ENCODE measurements at places on chromosomes 1 and 21. TPM values are rescaled to one million over a fixed set of nuclear protein-coding genes. Genes with fewer than 3 reads are reported as not detected.

DNA sequence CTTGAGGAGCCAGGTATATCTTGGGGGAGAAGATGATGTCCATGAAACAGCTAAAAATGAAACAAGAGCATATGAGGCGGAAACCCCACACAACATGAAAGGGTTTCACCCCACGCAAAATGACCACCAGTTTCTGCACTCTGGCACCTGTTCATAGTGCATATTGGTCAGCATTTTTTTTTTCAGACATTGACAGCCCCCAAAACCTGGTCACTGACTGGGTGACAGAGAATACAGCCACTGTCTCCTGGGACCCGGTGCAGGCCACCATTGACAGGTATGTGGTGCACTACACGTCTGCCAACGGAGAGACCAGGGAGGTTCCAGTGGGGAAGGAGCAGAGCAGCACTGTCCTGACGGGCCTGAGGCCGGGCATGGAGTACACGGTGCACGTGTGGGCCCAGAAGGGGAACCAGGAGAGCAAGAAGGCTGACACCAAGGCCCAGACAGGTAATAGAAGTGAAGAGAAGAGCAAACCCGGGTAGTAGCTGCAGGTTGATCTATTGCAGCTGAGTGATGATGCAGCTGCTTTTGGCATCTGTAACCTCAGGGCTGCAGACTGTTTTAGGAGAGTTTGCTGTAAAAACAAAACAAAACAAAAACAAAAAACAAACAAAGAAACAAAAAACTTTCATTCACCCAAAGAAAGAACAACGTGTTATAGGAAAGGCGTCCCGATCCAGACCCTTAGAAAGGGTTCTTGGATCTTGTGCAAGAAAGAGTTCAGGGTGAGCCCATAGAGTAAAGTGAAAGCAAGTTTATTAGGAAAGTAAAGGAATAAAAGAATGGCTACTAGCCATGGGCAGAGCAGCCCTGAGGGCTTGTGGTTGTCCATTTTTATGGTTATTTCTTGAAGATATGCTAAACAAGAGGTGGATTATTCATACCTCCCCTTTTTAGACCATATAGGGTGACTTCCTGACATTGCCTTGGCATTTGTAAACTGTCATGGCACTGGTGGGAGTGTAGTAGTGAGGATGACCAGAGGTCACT, 51.0 kb downstream of the TNN start:
- no peak for DNase-seq

DNA sequence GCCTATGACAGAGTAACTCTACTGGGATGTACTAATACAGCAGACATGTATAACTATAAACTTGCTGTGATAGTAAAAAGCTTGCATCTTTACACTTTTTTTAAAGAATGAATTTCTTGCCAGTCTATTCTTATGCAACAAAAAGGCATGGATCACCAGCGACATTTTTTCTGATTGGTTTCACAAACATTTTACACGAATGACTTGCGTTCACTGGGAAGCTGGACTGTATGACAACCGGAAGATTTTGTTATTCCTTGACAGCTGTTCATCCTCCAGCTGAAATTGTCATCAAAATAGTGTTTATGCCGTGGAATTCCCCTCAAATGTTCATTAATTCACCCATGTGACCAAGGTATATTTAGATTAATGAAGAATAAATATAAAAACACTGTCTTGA, 131.0 kb downstream of the XPR1 start:
- no peak for DNase-seq

DNA sequence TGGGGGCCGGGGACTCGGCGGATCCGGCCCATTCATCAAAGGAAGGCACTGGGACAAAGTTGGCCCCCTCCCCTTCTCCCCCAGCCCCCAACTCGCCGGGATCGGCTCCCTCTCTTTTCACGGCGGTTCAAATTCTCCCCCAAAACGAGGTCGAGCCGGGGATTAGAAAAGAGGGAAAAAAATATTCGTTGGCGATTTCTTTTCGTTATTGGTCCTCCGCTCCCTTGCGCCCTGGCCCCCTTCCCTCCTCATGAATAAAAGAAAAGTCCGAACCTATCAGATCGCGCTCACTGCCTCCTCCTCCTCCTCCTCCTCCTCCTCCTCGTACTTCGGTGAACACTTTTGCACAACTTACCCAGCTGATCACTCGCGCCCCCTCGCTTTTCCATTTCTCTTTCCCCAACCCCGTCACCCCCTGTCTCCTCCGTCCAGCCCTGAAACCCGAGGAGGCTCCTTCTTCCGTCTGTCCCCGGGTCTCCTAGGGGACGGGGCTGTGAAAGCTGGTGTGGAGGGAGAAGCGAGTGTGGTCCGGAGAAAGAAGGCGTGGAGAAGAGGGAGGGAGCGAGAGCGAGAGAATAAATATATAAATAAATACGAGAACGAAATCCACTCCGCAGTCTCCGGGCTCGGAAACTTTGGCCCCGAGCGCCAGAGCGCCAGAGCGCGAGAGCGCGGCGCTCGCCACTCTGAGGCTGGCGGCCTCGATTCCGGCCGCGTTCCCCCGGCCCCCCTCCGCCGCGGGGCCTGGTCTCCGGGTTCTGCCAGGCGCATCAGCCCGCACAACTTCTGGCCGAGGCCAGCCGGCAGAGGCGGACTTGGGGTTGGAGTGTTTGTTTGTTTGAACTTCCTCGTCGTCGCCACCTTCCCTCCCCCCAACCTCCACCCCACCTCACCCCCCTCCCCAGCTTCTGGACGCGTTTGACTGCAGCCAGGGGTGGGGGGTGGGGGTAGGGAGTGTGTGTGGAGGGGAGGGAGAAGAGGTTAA, at the start of gene PAX7:
Gene PAX7 (plus strand): TSS at position 336 of the 985 bp plus-strand sequence. CDS start 758 bp downstream, outside the sequence.
- DNase-seq: no peak

- DNase-seq: no peak
Observed at GRCh38 chr1:201754353-201754752, 74.6 kb upstream of the IPO9 start.

DNA sequence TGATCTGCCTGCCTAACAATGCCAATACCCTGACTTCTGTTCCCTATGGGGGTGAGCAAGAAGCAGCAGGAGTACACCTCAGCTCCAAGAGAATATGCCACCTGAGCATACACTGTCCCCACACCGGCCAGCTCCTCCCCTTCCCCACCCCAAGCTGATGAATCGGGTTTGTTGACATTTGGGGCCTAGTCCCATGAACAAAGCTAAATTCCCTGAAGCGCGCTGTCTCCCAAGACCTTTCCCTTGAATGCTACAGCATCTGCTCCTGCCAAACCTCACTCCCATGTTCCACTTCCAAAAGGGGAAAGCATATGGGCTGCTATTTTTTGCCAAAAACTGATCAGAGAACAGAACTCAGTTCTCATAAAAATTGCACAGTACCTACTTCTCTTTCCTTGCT, 220.4 kb upstream of the CAMK1G start:
- no peak for DNase-seq

GRCh38 chr1:225541383-225541782, 111.5 kb downstream of the ENAH start:
- DNase-seq: no peak

DNA sequence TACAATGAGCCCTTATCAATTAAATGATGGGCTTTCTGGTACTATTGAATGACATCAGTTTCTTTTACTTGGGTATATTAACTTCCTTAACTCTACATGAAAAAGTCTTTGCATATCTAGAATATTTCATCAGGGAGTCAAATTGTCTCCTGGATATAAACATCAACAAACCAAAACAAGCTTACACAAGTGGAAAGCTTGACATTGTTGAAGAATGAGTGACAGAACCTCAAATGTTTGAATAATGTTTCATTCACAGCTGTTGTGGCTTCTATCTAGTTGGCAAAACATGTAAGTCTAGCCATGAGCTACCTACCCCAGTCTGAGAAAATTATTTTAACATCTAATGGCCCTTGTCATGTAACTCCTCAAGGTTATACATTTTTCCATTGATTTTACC, 604.8 kb upstream of the ADAMTS5 start:
- DNase-seq: no peak

- no peak for DNase-seq
Observed at GRCh38 chr1:34690269-34690668, 64.6 kb upstream of the GJB5 start.

DNA sequence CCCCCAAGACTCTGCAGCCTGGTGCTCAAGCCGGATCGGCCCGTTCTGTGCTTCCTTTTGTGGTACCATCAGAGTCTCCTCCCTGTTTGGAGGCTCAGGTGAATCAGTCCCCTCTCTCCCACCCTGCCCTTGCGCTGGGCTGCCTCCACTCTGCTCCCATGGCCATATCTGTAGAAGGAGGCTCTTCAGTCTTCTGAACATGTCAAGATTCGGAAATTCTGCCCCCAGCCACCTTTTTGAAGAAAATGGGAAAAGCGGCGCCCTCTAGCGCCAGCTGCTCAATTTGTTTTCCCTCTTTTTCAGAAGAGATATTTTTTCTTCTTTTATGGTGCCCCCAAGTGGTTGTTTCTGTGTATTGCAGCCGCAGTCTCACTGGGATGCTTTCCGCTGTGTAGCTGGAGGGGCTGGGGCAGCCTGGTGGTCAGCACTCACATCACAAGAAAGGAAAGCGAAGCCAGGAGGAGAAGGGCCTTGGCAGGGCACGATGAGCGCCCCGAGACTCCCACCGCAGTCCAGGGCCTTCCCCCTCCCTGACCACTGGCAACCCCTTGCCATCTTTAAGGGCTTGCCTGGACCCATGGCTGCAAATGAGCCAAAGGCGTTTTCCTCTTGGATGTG, 58.4 kb upstream of the CACNA1E start:
- no peak for DNase-seq

DNA sequence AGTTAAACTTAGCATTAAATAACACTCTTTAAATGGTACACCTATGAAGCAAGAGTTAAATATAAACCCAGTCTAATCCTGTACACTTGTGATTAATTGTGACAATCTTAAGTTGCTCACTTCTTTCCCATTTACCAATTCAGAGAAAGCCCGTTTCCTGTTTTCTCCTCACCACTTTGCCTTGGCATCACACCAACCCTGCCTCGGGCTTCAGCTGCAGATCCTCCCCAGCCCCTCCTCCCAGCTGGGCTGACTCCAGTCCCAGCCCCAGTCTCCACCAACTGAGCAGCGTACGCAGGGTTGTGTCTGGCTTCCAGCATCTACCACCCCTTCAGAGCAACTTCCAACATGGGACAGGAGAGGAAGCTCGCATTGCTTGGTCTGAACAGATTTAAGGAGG, 4.1 kb downstream of the PYCR2 start:
- DNase-seq: no peak

- no peak for DNase-seq
Observed at GRCh38 chr1:178609015-178609414, 96.1 kb downstream of the TEX35 start.

DNA sequence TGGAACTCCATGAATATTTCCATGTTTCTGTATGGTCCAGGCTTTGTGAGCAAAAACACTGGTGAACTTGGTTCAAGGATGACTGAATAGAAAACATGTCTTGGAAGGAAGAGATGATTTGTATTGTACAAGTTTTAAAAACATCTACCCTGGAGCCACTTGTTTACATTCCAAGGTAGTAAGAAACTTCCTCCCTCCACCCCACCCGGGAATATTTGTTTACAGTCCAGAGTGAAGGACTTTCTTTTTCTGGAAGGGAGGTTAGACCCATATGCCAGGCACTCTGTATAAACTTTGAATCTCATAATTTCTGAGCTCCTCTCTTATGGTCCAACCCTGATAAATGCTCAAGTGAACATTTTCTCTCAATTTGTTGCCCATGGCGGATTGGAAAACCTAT, 323.3 kb upstream of the LYPLAL1 start:
- no peak for DNase-seq

DNA sequence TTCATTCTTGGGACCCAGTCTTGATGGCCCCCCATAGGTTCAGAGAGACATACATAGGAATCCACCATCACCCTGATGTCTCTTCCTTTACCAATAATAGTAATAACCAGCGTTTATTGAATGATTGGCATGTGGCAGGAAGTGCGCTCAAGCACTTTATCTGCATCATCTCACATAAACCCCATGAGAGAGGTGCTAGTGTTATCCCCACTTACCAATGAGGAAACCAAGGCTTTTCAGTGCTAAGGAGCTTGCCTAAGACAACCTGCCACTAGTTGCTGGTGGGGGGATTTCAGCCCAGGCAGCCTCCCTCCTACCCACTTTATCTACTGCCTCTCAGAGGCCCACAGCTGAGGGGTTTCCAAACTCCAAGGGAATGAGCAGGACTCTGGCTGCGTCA, 7.7 kb downstream of the LGR6 start:
- no peak for DNase-seq

GRCh38 chr1:42955311-42956063, 3.2 kb downstream of the SLC2A1 start:
- DNase-seq: no peak

DNA sequence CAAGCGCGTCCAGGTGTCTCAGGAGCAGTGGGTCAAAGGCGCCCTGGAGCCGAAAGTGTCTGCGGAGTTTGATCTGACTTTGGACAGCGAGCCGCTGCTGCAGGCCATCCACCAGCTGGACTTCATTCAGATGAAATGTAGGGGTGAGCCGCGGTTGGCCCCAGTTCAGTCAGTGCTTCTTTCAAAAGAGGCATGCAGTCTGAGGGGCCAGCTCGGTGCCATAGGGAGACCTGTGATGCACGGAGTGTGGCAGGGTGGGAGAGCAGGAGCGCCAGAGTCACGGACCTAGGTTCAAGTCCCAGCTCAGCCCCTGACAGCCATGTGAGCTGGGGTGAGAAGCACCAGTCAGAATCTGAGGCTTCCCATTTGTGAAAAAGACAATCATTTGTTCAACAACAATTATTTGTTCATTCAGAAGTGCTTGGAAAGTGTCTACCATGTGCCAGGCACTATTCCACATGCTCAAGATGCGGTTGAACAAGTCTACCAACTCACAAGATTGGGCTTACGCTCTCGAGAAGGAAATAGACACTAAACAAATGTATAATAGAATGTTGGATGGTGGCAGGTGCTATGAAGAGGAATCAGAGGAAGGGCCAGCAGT, 39.5 kb upstream of the GNPAT start:
- no peak for DNase-seq

DNA sequence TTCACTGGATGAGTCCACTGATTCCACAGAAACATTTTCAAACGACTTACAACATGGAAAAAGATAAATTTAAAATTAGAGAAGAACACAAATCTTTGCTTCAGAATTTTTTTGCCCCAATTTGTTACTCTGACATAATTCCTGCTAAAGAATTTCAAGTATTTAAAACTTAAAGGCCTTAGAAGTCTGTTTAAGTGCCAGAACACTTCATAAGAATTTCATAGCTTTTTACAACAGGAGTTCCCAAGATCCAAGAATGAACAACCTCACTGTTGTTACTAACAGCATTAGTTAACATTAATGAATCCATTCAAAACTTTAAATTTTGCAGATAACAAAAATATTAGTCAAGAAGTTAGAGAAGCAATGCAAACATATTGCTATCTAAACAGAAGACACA, 31.7 kb downstream of the ARHGAP29 start:
- DNase-seq: no peak

GRCh38 chr1:5611431-5611830, 380.8 kb downstream of the NPHP4 start:
- DNase-seq: no peak

GRCh38 chr1:159946242-159947187, 1.1 kb upstream of the IGSF9 start:
- no peak for DNase-seq

GRCh38 chr1:186236921-186237320, 138.1 kb downstream of the TPR start:
- DNase-seq: no peak

- no peak for DNase-seq
Observed at GRCh38 chr21:43938751-43939442, 73.2 kb upstream of the TRAPPC10 start.

Gene GSTM5
- total RNA-seq: 21.1 TPM

Gene C8B
- total RNA-seq: not detected

Gene CRP
- total RNA-seq: not detected
